Fibroblast of the conjunctiva (primary cell): ENCODE measurements at places on chromosomes 11 and 22.
A peak's percentile ranks its signal among the peaks of the same experiment; 100 is the strongest.

DNA sequence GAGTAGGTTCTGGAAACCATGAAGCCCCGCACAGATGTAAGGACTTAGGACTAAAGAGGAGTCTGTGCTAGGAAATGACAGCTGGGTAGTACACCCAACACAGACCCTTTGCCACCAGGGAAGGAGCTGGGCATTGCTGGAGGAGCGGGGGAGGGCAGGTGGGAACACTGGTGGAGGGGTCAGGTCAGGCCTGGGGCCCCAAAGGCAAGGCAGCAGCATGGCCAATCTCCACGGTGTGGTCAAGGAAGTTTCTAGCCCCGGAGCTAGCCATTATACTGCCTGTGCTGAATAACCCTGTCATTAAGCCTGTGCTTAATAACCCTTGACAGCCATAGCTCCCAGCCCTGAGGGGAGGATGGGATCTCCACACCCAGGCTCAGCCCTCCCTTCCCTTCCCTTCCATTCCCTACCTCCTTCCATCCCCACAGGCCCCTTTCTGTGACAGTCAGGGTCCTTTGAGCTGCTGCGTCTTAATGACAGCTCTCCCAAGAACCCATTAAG lies 2.1 kb downstream of the TMPRSS4 start:
- no peak for DNase-seq

GRCh38 chr11:60396382-60396781 lies at the start of gene MS4A14:
Gene MS4A14 (plus strand): TSS chr11:60396459. CDS start chr11:60396579, 120 bp downstream.
- DNase-seq = no peak

DNA sequence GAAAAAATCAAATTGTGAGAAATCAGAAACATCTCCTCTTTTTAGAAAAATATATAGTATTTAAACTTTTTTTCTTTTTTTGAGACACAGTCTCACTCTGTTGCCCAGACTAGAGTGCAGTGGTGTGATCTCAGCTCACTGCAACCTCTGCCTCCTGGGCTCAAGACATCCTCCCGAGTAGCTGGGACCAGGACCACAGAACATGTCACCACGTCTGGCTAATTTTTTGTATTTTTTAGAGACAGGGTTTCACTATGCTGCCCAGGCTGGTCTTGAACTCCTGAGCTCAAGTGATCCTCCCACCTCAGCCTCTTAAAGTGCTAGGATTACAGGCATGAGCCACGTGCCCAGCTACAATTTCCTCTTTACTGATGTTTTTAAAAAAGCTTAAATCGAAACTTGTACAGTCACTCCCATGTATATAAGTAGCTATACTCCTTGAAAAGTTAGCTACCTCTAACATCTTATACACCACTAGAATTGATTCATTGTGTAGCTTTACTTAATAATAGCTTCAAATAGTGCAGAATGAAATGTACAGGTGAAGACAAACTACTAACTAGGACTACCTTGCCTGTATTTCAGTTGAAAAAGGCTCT lies 10.3 kb downstream of the EIF4G2 start:
- no peak for DNase-seq

GRCh38 chr22:25083807-25084200 lies 115.9 kb upstream of the CRYBB3 start:
- no peak for DNase-seq

DNA sequence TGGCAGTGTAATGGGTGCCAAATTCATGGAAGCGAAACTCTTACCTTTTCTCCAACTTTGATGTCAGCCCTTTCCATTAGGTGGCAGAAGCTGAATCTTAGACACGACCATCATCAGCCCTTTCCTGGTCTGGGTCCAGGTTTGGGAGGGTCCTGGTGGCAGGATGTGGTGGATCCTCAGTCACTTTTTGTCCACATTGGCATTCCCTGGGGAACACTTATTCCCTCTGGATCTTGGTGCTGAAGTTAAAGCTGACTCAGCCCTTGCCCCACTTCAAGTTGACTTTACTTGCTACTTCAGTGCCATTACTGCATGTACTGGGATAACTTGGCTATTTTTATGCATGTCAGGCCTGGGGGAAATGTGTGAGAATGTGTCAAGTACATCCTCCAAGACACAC lies 16.6 kb upstream of the NTM start:
- DNase-seq = no peak

DNA sequence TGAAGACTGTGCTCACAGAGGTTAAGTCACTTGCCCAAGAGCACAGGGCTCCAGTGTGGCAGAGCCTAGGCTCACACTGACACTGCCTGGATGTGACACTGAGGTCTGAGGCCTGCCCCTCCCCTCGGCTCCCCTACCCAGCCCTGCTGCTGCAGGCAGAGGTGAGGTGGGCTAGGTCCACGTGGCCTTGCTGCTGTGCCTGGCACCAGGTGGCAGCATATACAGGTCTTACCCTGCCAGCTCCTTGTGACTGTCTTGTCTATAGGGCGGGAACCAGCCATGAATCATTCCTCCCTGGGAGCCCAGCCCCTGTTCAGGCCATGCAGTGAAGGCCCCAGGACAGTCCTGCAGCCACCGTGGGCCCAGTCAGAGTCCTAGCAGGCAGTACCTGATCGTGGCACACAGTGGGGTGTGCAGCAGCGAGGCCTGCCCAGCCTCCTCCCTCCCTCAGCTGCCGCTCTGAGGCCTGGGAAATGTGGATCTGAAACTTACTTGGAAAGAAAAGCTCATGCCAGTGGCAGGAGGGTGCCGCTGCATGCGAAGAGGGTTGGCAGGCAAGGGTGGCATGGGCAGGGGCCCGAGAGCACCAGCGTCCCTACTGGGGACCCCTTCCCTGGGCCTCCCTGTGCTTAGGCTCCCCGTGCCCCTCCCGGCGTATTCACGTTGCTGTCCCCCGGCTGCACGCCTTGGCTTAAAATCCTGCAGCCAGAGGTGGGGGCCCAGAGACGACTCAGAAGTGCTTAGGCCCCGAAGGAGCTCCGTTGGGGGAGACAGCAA lies 1.2 kb upstream of the CERK start:
- DNase-seq = peak; percentile 33

- no peak for DNase-seq
Measured at GRCh38 chr11:69335781-69336405, 41.9 kb downstream of the MYEOV start.

- no peak for DNase-seq
Measured at GRCh38 chr11:76166314-76166713, 40.0 kb downstream of the WNT11 start.

GRCh38 chr11:17252704-17253103 lies 23.8 kb upstream of the NUCB2 start:
- DNase-seq = no peak

DNA sequence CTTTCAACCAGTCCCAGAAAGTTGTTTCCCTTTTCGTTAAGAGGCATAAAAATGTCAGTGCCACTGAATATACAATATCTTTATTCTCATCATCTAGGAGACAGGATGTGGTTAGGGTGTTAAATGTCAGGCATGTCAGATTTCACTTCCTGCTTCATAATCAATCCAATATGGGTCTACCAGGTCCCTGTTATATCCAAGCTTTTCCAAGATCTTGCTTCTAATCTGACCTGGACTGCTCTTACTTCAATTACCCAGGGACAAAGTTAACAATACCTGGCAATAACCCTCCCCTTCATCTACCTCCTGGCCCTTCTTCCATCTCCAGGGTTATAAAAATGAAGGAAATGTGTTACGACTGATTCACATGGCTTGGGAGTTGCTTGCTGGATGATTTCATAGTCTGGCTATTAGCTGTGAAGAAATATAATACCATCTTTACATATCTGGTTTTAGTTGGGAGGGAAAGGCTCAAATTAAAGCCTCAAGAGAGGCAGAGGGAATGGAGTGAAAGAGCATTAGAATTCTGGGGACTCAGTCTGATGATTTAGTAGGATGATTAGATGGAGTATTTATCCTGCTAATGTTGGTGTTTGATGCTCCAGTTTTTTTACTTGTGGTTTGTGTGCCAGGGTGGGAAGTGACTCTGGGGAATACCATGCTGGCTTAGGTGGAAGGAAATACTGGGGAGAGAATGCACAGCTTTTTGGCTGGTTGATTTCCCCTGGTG lies 534.3 kb downstream of the ETS1 start:
- peak; percentile 39 for DNase-seq

GRCh38 chr22:45518580-45518991 lies 15.9 kb downstream of the FBLN1 start:
- no peak for DNase-seq

- DNase-seq = no peak
Measured at GRCh38 chr11:113481672-113482071, 6.5 kb upstream of the DRD2 start.

- DNase-seq = no peak
Measured at GRCh38 chr11:78112582-78113275, 26.7 kb downstream of the ALG8 start.

- DNase-seq = no peak
Measured at GRCh38 chr11:4211991-4212390, 117.4 kb downstream of the RRM1 start.

DNA sequence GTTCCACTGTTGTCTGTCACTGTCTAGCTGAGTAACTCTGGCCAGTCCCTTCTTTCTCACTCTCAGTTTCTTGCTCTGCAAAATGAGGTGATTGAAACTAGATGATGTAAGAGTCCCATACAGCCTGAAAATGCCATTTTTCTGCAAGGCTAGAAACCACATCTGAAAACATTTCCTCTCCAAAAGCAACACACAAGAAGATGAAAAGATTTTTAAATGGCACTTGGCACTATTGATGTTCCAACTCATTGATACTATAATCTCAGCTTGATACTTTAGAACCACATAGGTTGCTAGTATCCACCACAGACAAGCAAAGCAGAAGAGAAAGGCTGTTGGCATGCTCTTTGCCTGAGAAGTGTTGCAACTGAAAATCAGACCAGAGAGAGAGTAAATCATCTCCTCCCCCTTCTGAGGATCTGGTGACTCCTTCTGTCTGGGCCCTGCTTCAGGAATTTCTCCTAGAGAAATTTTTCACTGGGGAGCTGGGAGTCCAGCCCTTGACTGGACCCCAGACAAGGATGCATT lies 1217.9 kb downstream of the LRRC4C start:
- no peak for DNase-seq

DNA sequence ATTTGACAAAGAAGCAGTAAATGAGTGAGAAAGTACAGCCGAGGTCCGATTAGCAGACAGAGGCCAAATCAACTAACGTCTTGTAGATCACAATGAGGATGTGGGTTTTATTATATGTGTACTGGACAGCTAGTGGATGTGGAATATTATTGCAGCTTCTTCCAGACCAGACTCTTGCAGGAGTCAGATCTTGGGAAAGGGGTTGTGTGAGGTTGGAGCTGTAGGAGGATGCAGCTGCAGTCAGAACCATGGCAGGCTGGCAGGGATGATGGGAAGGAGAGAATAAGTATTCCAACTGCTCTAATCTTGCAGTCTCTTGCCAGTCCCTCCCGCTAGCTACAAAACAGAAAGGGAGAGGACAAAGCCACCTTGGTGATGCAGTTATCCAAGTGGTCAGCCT lies 46.8 kb upstream of the LDLRAD3 start:
- no peak for DNase-seq

DNA sequence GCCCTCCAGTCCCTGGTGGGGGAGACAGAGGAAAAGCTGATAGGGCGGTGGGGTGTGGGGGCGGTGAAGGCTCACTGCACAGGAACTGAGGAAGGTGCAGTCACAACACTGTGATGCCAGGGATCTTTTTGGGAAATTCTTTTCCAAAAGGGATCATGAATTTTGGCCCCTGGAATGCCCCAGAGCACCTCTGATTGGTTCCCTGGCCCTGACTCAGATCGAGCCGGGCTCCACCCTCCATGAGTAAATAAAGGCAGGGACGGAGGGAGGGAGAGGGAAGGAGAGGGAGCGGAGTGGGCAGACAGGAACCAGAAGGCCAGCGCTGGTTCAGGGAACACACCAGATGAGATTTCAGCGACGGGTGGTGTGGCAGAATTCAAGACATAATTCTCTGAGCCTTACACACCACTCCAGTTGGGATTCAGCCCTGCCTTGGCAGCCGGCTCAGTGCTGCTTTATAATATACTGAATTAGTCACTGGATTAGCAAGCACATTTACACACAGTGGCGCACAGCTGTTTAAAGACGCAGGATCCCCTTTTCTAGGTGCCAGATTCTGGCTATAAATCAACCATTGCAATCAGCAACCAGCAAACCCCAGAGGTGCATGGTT lies 80.3 kb downstream of the ETS1 start:
- peak; percentile 94 for DNase-seq

DNA sequence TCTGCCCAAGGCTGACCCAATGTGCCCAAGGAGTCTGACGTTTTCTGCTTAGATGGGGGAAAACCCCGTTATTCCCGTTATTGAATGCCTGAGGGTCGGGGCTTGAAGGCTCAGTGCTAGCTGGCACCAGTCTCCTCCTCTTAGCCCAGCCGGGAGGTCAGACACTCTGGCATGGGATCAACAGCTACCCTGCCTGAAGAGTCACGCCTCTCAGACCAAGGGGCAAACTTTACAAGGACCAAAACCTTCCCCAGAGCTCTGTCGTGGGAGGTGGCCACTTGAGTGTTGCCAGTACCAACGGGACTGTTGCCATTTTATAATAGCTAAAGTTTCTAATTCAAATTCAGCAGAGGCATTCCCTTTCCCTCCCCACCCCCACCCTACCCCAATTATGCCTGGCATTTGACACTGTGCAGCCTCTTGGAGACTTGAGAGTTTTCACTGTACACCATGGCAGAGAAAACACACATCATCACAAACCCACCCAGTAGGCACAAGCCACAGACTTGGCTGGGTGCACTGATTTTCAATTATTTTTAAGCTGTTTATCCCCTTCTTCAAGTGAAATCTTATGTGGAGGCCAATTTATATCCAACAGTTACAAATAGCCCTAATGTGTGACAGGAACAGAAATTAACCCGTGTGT lies 137.5 kb upstream of the SYT13 start:
- no peak for DNase-seq

- peak; percentile 34 for DNase-seq
Measured at GRCh38 chr11:36230779-36231699, 58.2 kb downstream of the COMMD9 start.

DNA sequence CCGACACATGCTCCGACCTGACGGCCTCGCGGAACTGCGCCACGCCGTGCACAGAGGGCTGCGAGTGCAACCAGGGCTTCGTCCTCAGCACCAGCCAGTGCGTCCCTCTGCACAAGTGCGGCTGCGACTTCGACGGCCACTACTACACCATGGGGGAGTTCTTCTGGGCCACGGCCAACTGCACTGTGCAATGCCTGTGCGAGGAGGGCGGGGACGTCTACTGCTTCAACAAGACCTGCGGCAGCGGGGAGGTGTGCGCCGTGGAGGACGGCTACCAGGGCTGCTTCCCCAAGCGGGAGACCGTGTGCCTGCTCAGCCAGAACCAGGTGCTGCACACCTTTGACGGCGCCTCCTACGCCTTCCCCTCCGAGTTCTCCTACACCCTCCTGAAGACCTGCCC lies 26.8 kb downstream of the TECTA start:
- no peak for DNase-seq

GRCh38 chr11:120212926-120213325 lies 2.1 kb downstream of the OAF start:
- no peak for DNase-seq
